ENCODE measurements at places on chromosomes 13 and 19.

- no peak for DNase-seq
These were observed 71.7 kb upstream of the WASF3 start for GRCh38 chr13:26485786-26486185.

- no peak for DNase-seq
These were observed 24.8 kb upstream of the NAXD start for GRCh38 chr13:110590577-110590976.

DNA sequence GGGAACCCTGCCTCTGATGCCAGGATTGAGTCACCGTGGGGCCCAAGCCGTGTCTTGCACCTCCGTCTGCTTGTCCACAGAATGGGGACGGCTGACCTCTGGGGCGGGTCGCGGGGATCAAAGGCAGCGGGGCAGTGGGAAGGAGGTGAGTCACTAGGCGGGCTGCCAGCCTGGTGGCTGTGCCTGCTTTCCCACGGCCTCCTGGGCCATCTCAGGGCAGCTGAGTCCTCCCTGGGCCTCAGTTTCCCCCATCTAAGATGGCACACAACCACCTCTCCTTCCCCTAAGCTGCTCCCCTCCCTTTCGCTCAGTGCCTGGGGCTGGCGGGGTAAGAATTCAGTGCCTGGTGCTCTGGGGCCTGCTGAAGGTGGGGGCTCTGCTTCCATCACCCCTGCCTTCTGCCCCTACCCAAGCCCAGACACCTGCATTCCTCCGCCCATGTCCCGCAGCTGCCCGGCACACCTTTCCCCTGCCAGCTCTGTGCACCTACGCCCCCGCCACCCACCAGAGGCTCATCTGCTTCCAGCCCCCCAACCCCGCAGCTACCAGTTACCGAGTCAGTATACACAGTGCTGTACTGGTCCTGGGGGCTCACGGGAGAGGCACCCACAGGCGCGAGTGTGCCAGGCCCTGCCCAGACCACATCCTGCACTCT is 3.5 kb downstream of the MKNK2 start:
- DNase-seq: no peak

DNA sequence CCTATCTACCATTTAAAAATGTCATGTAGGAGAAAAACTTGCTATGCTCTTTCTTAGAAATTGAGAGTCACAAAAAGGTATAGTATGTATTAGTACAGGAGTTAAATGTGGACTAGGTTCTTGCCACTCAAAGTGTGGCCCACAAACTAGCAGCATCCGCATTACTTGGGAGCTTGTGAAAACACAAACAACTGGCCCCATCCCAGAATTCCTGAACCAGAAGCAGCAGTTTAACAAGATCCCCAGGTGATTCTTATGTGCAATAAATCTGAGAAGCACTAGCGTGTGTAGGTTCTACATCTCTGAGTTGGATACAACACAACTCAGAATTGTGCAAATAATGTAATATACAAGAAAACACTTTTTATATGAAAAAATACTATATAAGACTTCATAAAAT is 325.9 kb downstream of the DCT start:
- no peak for DNase-seq

DNA sequence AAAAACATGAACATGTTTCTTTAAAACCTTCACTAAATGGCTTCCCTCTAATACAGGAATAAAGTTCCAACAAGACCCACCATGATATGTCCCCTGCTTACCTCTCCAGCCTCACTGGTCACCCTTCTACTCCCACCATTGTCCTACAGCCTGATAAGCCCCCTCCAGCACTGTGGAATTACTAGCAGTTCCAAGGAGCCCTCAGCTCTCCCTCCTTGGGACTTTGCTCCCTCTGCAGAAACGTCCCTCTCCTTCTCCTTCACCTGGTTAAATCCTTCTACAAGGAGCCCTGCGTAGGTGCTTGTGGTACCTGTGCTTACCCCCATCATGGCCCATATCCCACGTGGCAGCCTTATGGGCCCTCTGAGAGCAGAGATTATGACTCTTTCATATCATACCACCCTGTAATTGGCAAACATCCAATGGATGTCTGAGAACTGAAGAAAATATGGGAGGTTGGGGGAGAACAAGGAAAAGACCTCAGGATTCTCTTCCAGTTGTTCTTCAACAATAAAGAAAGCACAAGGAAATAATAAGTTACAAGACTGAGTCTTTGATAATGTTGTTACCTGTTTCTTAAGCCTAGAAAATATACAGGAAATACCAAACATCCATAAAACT is 26.1 kb upstream of the DOCK9 start:
- no peak for DNase-seq

- no peak for DNase-seq
These were observed 23.2 kb downstream of the STOML3 start for GRCh38 chr13:38967446-38967845.

GRCh38 chr19:5345895-5346386 is 5.3 kb upstream of the PTPRS start:
- DNase-seq: peak; percentile 52
